Thymus (tissue), 14 donors: ENCODE measurements at places on chromosomes 1 and 21. TPM values are rescaled to one million over a fixed set of nuclear protein-coding genes. Genes with fewer than 3 reads are reported as not detected.

GRCh38 chr1:59154401-59154800 lies 142.5 kb upstream of the FGGY start:
- no peak overlapping the region for H3K4me3 ChIP-seq
- no peak for DNase-seq
- H3K36me3 ChIP-seq = no peaks in the 10 kb centered on the region
- H3K27me3 ChIP-seq = no peaks in the 10 kb centered on the region
- no peaks in the 10 kb centered on the region for H3K4me1 ChIP-seq

- no peaks in the 10 kb centered on the region for H3K36me3 ChIP-seq
- no peak overlapping the region for H3K4me3 ChIP-seq
- no peak overlapping the region for H3K27ac ChIP-seq
- H3K27me3 ChIP-seq = no peaks in the 10 kb centered on the region
- DNase-seq = no peak
Measured at GRCh38 chr1:244065960-244066388, 14.9 kb downstream of the ZBTB18 start.

GRCh38 chr1:84366786-84367185 lies 31.5 kb upstream of the DNASE2B start:
- H3K27ac ChIP-seq = no peak overlapping the region
- no peak for DNase-seq
- H3K36me3 ChIP-seq = no peaks in the 10 kb centered on the region
- no peaks in the 10 kb centered on the region for H3K4me1 ChIP-seq
- H3K27me3 ChIP-seq = no peaks in the 10 kb centered on the region

GRCh38 chr1:179807691-179808485 lies 64.8 kb downstream of the FAM163A start:
- H3K36me3 ChIP-seq = no peaks in the 10 kb centered on the region
- H3K27me3 ChIP-seq = peaks cover 20% of the 10 kb centered on the region
- no peak overlapping the region for H3K27ac ChIP-seq
- no peak for DNase-seq
- no peaks in the 10 kb centered on the region for H3K4me1 ChIP-seq

GRCh38 chr1:52944566-52944965 lies 17.5 kb downstream of the SCP2 start:
- no peak overlapping the region for H3K4me3 ChIP-seq
- DNase-seq = no peak
- no peaks in the 10 kb centered on the region for H3K27me3 ChIP-seq
- no peaks in the 10 kb centered on the region for H3K36me3 ChIP-seq
- no peak overlapping the region for H3K27ac ChIP-seq
- H3K4me1 ChIP-seq = no peaks in the 10 kb centered on the region

GRCh38 chr1:162901243-162901642 lies 40.3 kb upstream of the CCDC190 start:
- no peaks in the 10 kb centered on the region for H3K36me3 ChIP-seq
- H3K27me3 ChIP-seq = no peaks in the 10 kb centered on the region
- no peak overlapping the region for H3K27ac ChIP-seq
- H3K4me1 ChIP-seq = no peaks in the 10 kb centered on the region

GRCh38 chr1:26582836-26583460 lies 53.4 kb downstream of the RPS6KA1 start:
- H3K27ac ChIP-seq = no peak overlapping the region
- no peak overlapping the region for H3K4me3 ChIP-seq
- no peaks in the 10 kb centered on the region for H3K36me3 ChIP-seq
- DNase-seq = no peak

DNA sequence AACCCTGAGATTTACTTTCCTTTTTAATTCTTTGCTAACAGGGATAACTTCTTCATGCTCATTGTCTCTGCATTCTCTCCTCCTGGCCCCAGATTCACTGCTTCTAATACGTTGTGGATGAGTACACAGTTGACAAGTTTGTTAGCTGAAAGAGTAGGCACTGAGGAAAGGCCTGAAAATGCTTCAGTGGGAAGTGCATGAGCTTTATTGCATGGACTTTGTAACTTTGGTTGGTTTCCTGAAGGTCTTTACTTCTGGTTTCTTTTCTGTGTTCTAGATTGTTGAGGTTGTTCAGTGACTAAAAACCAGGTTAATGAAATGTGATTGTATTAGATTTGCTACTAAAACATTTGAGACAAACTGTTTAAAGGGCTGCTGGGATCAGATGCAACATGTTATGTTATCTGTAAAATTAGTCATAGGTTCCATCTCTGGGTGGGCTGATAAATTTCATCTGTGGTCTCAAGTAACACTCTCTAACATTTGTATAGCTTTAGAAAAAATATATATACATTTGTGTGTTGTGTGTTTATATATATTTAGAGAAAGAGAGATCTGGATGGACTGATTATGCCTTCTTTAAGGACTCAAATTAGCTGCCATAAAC lies 19.1 kb downstream of the LRIG2 start:
- peaks cover 26% of the 10 kb centered on the region for H3K36me3 ChIP-seq
- H3K27ac ChIP-seq = no peak overlapping the region
- no peak overlapping the region for H3K4me3 ChIP-seq
- no peak for DNase-seq

- H3K27me3 ChIP-seq = no peaks in the 10 kb centered on the region
- no peak overlapping the region for H3K4me3 ChIP-seq
- H3K27ac ChIP-seq = no peak overlapping the region
- no peak for DNase-seq
- no peaks in the 10 kb centered on the region for H3K36me3 ChIP-seq
- no peaks in the 10 kb centered on the region for H3K4me1 ChIP-seq
Measured at GRCh38 chr1:6950001-6950765, 164.9 kb downstream of the CAMTA1 start.

DNA sequence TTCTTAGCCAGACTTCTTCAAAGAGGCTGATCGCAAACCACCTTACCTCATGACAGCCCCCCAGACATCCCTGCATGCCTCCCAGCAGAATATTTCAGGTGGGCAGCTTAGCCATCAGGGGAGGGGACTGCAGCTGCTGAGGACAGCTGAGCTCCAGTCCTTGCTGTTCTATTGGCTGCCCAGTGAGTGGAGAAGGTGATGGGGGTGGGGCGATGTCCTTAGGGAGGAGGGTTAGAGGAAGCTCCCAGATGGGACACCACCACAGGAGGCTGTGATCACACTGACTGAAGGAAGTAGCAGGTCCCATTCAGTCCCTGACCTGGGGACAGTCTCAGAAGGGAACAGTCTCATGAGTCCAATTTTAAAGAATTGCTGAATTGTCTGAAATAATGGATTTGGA lies 38.3 kb downstream of the GJA5 start:
- H3K4me1 ChIP-seq = peaks cover 2% of the 10 kb centered on the region
- H3K27me3 ChIP-seq = no peaks in the 10 kb centered on the region
- no peak overlapping the region for H3K27ac ChIP-seq
- H3K4me3 ChIP-seq = no peak overlapping the region

- no peak for DNase-seq
- no peaks in the 10 kb centered on the region for H3K36me3 ChIP-seq
- peak overlapping the region; percentile 50 for H3K27ac ChIP-seq
Measured at GRCh38 chr1:206768472-206769303, 1.9 kb upstream of the IL19 start.

- no peak for DNase-seq
- no peak overlapping the region for H3K4me3 ChIP-seq
- no peaks in the 10 kb centered on the region for H3K27me3 ChIP-seq
Measured at GRCh38 chr1:107247679-107248078, 106.8 kb downstream of the NTNG1 start.

GRCh38 chr1:48028218-48029069 lies 31.3 kb upstream of the TRABD2B start:
- H3K4me3 ChIP-seq = no peak overlapping the region
- H3K27ac ChIP-seq = peak overlapping the region; percentile 8
- no peaks in the 10 kb centered on the region for H3K27me3 ChIP-seq
- DNase-seq = no peak

DNA sequence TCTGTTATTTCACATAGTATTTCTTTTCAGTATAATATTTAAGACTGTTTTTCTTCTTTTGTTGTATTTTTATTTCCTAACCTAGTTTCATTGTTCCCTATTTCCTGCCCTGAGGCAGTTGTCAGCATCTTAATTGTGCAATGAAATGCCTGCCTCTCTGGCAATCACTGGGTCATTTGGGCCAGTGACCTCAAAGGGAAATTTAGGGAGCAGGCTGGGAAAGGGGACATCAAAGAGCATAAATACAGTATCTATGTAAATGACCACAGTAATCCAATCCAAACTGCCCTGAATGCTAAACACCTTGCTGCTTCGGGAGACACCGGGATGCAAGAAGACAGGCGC lies 147.8 kb downstream of the TLR5 start:
- H3K27me3 ChIP-seq = no peaks in the 10 kb centered on the region
- H3K27ac ChIP-seq = no peak overlapping the region
- no peak for DNase-seq

DNA sequence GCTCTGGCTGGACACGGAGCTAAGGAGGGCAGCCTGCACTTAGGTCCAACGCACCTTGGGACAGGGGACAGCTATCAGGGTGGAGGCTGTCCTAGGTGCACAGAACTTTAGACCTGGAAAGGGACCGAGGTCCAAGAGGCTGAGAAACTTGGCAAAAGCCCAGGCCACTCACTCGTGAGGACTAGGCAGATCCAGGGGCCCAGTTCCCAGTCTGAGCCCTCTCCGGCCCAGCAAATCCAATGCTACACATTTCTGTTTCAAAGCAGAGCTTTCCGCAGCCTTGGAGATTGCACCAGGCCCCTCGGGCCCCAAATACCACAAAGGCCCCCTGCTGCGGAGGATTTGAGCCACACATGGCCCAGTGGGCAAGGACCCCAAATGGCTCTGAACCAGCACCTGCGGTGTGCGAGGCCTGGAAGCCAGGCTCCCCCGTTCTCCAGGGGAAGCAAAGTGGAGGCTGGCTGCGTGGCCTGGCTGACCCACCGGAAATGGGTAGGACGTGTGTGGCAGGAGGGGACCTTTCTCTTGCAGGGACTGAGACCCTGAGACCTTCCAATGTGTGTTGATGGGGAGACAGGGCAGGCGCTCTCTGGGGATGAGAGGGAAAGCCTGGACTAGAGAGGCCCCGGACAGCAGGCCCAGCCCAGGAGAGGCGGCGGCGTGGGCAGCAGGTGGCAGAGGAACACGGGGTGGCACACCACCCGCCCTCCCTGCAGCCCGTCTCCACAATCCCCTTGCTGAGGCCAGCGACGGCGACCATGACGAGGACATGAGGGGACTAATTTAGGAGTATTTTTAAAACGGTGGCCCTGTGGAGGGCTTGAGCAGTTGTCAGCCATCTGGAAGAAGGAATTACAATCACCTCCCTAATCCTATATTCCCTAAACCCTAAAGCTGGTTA lies 118.7 kb downstream of the CASZ1 start:
- H3K36me3 ChIP-seq = no peaks in the 10 kb centered on the region
- H3K27ac ChIP-seq = no peak overlapping the region
- DNase-seq = no peak
- H3K4me1 ChIP-seq = peaks cover 2% of the 10 kb centered on the region

DNA sequence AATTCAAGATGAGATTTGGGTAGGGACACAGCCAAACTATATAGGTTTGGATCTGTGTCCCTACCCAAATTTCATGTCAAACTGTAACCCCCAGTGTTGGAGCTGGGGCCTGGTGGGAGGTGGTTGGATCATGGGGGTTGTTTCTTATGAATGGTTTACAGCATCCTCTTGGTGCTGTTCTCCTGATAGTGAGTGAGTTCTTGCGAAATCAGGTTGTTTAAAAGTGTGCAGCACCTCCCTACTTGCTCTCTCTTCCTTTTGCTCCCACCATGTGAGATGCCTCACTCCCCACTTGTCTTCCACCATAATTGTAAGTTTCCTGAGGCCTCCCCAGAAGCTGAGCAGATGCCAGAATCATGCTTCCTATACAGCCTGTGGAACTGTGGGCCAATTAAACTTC lies 17.3 kb downstream of the ODF2L start:
- no peak overlapping the region for H3K4me3 ChIP-seq
- H3K4me1 ChIP-seq = no peaks in the 10 kb centered on the region
- H3K27me3 ChIP-seq = no peaks in the 10 kb centered on the region
- H3K27ac ChIP-seq = no peak overlapping the region
- peaks cover 32% of the 10 kb centered on the region for H3K36me3 ChIP-seq

DNA sequence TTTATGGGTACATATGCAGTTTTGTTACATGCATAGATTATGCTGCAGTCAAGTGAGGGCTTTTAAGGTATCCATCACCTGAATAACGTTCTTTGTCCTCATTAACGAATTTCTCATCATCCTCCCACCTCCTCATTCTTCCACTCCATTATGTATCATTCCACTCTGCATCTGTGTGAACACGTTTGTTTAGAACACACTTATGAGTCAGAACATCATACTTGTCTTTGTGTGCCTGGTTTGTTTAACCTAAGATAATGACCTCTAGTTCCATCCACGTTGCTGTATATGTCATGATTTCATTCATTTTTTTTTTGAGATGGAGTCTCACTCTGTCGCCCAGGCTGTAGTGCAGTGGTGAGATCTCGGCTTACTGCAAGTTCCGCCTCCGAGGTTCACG lies 6.7 kb upstream of the MPC2 start:
- DNase-seq = no peak
- H3K27me3 ChIP-seq = no peaks in the 10 kb centered on the region
- H3K4me3 ChIP-seq = no peak overlapping the region
- H3K27ac ChIP-seq = no peak overlapping the region
- no peaks in the 10 kb centered on the region for H3K4me1 ChIP-seq
- no peaks in the 10 kb centered on the region for H3K36me3 ChIP-seq

- no peaks in the 10 kb centered on the region for H3K36me3 ChIP-seq
- no peaks in the 10 kb centered on the region for H3K27me3 ChIP-seq
- H3K4me3 ChIP-seq = no peak overlapping the region
- H3K4me1 ChIP-seq = no peaks in the 10 kb centered on the region
Measured at GRCh38 chr1:172809750-172810149, 150.8 kb downstream of the FASLG start.

DNA sequence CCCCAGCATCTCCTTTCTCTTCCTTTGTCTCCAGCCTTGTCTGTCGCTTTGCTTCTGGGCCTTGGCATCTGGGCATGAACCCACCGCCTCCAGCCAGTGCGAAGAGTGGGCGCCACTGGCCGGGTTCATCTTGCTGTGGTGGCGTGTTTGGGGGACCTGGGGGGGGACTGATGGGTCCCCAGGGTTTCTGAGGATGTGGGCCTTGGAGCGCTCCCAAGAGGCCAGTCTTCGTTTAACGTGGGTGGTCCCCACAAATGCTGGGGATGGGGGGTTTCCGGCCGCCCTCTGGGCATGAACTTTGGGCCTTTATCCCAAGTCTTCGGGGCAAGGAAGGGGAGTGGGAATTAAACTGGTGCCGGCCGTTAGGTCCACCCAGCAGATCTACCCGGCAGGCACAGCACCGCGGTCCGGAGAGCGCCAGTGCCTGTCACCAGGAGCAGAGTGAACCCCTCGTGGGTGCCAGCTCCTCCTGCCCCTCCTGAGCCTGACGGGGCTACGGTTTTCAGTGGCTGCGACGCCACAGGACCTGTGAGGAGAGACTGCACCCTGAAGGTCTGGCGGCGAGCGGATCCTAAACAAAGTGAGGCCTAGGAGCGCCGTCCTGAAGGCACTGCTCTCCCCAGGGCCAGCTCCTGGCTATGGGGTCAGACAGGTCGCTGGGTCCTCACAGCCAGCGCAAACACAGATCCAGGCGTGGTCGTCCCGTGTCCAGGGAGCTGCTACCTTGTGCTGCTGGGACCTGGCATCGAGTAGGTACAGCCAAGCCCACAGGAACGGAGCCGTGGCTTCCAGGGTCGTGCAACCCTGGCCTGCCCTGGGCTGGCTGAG lies 12.1 kb upstream of the C1orf174 start:
- no peak overlapping the region for H3K27ac ChIP-seq
- H3K4me3 ChIP-seq = no peak overlapping the region
- peaks cover 20% of the 10 kb centered on the region for H3K27me3 ChIP-seq
- H3K36me3 ChIP-seq = no peaks in the 10 kb centered on the region
- H3K4me1 ChIP-seq = peaks cover 3% of the 10 kb centered on the region

Gene NTNG1
- 5.1 TPM for total RNA-seq

Gene FNDC5
- 3.5 TPM for total RNA-seq

Gene PLA2G2F
- total RNA-seq = 0.47 TPM

Gene VCAM1
- total RNA-seq = 63.3 TPM

Gene TAS1R3
- 0.19 TPM for total RNA-seq

Gene KCNC4
- total RNA-seq = 3.0 TPM

Gene USH2A
- total RNA-seq = 0.09 TPM

Gene SYT14
- 0.05 TPM for total RNA-seq

Gene TOR1AIP1
- total RNA-seq = 33.5 TPM

Gene CTH
- total RNA-seq = 1.4 TPM

Gene C1orf210
- 0.66 TPM for total RNA-seq
